Activated CD8-positive, alpha-beta memory T cell treated with anti-CD3 and anti-CD28 coated beads for 24 hours (primary cell): ENCODE measurements at places on chromosomes 4 and X.

GRCh38 chr4:113997206-113997605, 17.8 kb upstream of the ARSJ start:
- no peak for DNase-seq

DNA sequence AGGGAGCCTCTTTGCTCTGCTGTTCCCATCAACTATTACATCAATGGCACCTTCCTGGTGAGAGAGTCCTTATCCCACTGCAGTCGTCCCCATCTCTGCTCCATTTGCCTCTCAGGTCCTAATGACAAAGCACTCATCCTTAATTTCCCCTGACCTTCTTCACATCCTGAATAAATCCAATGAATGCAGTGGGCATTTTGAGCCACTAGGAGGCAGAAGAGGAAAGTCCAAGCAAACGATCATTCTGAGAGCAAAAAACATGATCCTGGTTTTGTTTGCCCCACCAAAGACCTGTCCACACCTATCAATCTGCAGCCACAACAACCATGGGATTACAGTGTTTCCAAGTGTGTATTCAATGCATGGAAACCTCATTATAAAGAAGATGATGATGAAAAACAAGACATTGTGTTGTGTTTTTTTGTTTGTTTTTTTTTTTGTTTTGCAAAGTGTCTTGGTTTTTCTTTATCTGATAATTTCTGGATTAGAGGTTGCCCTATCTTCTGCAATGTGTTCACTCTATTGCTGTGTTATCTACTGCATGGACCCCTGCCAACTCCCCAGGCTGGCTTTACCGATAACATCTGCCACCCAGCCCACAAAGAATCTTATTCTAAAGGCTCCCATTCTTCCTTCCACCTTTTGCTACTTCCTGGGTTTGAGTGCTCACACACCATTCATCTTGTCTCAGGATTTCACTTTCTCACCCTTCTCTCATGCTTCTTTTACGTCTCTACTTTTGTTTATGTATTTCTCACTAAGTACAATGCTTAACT, 207.2 kb downstream of the NLGN4X start:
- DNase-seq = peak; percentile 56

- DNase-seq = no peak
These were observed 4.5 kb downstream of the DTHD1 start for GRCh38 chr4:36285784-36286480.

- DNase-seq = no peak
These were observed 82.6 kb downstream of the CHM start for GRCh38 chrX:85964744-85965143.

- no peak for DNase-seq
These were observed 189.0 kb upstream of the HCCS start for GRCh38 chrX:10922159-10922558.

DNA sequence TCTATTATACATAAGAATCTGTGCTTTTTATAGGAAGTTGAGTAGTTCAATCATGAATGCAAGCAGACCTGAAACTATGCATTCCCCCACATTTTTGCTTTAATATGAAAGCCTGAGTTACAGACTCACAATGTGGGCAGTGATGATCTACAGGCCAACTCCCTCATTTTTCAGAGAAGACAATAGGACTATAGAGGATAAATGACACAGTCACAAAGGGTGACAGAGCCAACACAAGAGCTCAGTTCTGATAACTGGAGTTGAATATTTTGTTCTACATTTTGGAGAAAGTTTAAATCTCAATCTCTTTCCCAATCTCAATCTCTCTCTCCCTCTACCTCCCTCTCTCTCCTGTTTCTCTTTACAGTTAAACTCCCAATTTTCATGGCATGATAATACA, 27.0 kb downstream of the MBNL3 start:
- no peak for DNase-seq

DNA sequence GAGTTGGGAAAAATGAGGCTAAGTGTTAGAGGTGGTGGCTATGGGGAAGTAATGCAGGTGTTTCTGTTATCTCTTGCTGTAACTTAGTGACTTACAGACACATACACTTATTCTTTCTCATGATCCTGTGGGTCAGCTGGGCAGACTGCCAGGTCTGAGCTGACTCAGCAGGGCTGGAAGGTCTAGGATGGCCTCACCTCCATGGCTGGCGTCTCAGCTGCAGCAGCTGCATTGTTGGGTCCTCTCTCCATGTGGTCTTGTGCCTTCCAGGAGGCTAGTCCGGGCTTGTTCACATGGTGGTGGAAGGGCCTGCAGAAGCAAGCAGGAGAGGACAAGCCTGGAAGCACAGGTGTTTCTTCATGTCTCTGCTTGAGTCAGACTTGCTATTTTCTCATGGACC, 172.7 kb downstream of the NHS start:
- peak; percentile 41 for DNase-seq

GRCh38 chr4:25001509-25001908, 29.2 kb downstream of the LGI2 start:
- no peak for DNase-seq

- no peak for DNase-seq
These were observed 164.2 kb downstream of the MAB21L2 start for GRCh38 chr4:150746156-150746555.

DNA sequence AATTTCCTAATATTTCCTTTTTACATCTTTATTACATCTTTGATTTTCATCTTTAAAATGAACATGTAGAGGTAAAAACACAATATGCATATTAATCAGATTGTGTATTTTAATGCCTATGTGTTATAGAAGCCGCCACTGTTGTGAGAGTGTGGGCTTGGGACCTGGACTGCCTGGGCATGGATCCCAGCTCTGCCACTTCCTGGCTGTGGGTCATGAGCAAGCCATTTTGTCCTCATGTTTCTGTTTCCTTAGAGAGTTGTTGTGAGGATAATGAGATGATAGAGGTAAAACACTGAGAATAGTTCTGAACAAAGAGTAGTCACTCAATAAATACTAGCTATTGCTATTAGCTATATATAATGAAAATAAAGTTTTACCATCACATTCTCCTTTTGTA, 38.4 kb upstream of the SCOC start:
- DNase-seq = no peak

DNA sequence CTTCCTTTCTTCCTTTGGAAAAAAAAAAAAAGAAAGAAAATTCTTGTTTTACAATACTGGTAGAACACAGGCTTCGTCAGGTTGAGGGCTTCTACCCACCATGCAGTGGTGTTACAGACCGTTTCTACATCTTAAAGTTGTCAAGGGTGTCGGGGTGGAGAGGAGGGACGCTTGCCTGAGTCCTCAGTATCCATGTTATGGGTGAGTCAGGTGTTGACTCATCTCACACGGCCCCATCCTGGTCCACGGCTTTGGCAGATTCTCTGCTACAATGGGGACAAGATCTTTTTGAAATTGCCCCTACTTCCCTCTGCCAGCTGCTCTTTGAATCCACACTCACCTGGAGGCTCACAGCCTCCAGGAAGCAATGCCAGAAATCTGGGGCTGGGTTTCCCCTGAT, 310.3 kb upstream of the ZFP42 start:
- no peak for DNase-seq

DNA sequence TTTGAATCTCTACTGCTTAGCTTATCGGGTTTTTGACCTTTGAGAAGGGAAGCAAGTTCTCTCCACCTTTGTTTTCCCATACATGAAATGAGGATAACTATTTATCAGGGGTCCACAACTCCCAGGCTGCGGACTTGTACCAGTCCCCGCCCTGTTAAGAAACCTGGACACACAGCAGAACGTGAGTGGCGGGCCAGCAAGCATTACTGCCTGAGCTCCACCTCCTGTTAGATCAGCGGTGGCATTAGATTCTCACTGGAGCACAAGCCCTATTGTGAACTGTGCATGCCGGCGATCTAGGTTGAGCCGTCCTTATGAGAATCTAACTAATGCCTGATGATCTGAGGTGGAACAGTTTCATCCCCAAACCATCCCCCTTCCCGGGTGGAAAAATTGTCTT, 579.5 kb downstream of the GALNTL6 start:
- DNase-seq = no peak

DNA sequence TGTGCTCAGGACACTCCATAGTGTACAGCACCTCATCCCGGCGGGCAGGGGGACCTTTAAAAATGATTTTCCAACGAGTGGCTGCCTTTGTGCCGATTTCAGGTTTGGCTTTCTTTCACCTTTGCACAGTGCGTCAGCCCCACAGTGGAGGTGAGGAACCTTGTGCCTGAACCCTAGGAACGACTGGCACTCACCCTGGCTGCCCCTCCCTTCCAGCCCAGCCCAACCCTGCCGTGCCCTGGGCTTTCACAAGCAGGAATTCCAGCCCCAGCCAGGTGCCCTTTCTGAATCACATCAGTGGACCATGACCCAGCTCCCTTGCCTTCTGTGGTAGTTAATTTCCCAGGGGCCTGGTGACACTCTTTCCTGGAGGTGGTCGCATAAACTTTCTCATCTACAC, 1.3 kb downstream of the TMEM164 start:
- no peak for DNase-seq

DNA sequence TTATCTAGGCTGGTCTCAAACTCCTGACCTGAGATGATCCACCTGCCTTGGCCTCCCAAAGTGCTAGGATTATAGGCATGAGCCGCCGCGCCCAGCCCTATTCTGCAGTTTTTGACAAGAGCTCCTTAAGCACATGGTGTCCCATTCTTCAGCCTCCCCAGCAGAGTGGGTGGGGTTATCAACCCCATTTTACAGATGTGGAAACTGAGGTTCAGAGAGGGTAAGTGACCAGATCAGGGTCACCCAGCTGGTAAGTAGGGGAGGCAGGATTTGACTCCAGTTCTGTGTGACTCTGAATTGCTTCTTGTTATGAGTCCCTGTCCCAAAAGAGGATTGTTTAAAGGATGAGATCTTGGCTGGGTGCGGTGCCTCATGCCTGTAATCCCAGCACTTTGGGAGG, 14.5 kb downstream of the MAN2B2 start:
- no peak for DNase-seq

- DNase-seq = no peak
These were observed 218.5 kb downstream of the APBB2 start for GRCh38 chr4:40995850-40996249.

GRCh38 chr4:130486186-130486585, 1390.2 kb downstream of the C4orf33 start:
- no peak for DNase-seq

GRCh38 chr4:106035204-106035603, 139.9 kb downstream of the NPNT start:
- no peak for DNase-seq

- peak; percentile 78 for DNase-seq
These were observed at the start of gene GDI1 for GRCh38 chrX:154436983-154437752. TSS of gene GDI1 (plus strand) at chrX:154437154. CDS start at chrX:154437255, 101 bp downstream.

DNA sequence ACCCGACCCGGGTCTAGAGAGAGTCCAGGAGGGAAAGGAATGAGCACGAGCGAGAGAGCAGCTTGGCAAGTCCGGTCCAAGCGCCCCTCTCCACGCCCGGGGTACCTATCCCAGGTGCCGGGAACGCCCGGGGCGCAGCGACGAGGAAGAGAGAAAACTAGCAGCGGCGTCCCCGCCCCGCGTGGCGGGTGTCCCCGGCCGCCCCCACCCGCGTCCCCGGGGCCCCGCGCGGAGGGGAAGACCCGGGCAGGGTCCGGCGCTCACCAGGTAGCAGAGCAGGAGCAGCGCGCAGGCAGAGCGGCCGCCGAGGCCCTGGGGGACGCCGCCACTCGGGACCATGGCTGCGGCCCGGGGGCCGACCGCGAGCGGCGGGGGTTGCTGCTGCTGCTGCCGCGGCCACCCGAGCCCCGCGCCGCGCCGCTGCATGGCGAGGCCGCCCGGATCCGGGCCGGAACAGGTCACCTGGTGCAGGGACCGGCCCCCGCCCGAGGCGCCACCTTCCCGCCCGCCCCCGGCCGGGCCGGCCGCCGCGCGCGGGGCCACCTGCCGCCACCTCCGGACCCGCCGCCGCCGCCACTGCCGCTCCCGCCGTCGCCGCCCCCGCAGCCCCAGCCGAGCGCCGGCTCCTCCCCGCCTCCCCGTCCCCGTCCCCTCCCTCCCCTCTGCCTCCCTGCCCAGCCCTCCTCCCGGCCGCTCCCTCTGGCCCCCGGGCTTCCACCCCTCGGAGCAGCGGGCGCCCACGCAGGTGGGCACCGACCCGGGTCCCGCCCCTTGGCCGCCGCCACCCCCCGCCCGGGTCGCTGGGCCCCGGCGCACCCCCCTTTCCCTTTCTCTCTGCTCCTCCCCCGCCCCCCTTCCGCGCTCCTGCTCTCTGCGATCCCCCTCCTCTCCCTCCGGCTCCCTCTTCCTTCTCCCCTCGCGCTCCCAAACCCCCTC, at the start of gene SEL1L3:
Gene SEL1L3 (minus strand): TSS at position 578 of the 936 bp plus-strand sequence. CDS start 152 bp downstream, at position 426.
- peak; percentile 82 for DNase-seq

DNA sequence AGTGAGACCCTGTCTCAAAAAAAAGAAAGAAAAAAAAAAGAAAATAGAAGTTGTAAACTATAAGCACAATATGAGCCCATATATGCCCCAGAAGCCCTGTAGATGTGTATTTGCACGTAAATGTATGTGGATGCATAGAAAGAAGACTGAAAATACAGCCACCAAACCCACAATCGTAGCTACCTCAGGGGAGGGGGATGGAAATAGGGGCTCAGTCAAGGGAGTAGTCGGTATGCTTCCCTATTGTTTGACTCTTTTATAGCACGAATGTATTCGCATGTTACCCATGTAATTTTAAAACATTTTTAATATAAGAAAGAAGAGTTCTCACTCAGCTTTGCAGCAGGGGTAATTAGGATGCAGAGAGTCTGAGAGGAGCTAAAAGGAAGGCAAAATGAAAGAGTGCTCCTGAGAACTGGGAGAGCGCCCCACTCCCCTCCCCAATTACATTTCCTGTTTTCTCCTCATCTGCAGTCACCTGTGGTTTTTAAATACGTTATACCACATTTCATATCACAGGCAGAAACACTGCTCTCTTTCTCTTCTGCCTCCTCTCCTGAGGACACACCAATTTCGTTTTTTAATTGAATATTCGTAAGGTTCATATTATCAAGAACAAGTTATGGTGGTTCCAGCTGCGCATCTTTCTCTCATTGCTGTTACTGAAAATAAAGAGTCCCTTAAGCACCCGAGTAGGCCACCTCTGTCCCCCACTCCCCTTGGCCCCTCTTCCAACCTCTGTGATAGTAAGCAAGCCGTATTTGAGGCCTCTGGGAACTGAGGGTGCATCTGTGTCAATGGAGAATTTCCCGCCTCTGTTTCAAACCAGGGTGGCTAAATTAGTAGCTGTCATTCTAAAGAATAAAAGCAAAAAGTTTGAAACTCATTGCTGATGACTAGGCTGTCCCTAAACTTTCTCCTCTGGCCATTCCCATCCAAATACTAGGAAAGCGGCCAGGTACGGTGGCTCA, 10.7 kb downstream of the SEPTIN6 start:
- no peak for DNase-seq

DNA sequence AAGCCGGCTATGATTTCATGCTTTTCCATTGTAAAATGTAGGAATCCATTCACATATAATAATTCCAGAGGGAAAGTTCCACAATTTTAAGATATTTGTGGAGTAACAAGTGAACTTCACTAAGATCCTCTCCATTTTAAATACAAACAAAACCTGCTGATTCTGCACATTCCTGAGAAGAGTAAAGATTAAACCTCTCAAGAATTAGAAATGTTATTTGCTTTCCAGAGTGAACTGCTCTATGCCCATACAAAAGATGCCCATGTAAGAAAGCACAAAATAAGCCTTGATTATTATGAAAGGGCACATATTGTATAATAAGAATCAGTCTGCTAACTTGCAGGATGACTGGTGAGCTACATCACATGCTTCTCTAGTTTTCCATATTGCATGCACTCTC, 241.5 kb downstream of the COX18 start:
- no peak for DNase-seq

- DNase-seq = no peak
These were observed 166.8 kb downstream of the COL4A6 start for GRCh38 chrX:108271397-108271787.

- no peak for DNase-seq
These were observed 92.7 kb downstream of the CBLL2 start for GRCh38 chrX:22365460-22365859.

GRCh38 chr4:8534129-8534528, 46.1 kb upstream of the GPR78 start:
- no peak for DNase-seq
